ENCODE measurements at places on chromosomes 3 and 15.

- DNase-seq: no peak
Observed at GRCh38 chr3:36077320-36077719, 303.0 kb upstream of the STAC start.

GRCh38 chr3:48305396-48305795 lies 28.1 kb downstream of the SPINK8 start:
- no peak for DNase-seq

DNA sequence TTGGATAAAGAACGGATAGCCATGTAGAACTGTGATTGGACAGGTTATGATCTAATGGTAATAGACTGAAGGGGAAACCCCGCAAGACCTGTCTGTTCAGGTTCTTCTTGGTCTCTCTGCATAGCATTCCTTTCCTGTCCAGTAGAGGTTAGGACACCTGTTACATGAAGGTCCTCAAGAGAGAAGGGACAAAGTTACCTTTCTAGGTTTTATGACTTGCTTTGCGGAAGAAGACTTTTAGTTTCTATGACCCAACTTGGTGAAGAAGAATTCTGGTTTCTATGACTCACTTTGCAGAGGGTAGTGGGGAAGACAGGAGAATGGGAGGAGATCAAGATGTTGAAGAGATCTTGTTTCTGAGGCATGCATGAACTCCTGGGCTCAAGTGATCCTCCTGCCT lies 97.9 kb upstream of the C3orf80 start:
- no peak for DNase-seq

- DNase-seq: no peak
Observed at GRCh38 chr3:4417449-4417848, 49.6 kb downstream of the SUMF1 start.

DNA sequence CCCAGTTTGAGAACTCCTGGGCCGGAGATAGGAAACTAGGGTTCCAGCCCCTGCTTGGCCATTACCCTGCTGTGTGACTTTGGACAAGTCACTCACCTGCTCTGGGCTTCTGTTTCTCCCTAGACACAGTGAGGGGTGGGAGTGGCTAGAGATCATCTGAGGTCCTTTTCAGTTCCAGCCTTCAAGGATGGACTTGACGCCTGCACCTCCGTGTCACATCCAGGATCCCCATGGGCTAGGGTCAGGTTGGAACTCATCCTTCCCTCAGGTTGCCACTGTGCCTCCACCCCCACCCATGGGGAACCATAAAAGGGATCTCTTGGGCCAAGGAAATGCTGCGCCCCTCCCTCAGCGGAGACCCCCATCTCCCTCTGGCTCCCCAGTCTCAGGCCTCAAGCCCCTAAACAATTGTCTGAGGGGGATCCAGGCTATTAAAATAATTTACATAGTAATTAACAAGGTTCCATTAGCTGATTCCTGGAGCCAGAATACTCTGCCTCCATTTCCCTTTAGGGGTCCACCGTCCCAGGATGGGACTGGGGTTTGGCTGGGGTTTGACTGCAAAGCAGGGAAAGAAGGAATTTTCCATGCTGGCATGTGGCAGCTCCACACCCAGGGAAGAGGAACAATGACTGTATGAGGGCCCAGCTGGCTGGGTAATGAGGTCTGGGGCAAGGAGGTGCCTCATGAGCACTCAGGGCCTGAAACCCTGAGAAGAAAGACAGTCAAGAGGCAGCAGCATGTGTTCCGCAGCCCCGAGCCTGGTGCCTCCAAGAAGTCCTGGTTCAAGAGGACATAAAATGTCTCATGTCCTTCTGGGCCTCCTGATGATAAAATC lies 177.7 kb downstream of the SMAD6 start:
- no peak for DNase-seq

DNA sequence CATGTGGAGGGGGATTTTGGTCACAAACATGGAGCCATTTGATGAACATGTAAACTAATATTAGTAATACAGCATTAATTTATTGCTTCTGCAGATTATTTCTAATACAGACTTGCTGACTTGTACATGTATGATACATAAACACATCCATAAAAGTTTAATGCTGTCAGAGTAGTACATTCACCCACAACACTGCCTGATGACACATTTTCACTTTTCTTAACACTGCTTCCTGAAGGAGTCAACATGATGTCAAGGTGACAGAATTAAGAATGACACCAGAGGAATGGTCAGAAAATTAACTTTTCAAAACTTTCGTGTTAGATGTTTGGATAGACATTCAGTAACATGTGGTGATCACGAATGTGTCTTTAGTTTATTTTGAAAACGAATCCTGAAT lies 199.4 kb downstream of the SATB1 start:
- DNase-seq: no peak

GRCh38 chr15:31344823-31345605 lies 18.4 kb downstream of the KLF13 start:
- no peak for DNase-seq
